ENCODE measurements at places on chromosomes 5 and 9.

GRCh38 chr9:14271093-14271673 is 42.8 kb downstream of the NFIB start:
- peak; percentile 70 for DNase-seq

DNA sequence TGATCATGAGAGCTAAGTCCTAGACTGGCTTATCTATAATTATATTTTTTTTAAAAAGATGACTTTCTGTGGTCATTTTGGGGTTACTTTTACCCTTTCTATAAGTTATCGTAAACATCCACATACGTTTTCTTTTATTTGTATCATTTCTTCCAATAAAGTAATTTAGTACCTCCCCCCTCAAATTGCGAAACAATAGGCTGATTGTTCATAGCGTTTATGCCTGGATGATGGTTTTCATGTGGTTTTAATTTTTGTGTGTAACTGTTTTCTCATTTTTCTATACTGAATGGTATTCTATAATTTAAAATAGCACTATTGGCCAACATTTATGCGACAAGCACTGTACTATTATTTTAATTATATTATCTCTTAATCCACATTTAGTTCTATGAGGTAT is 44.5 kb downstream of the SMC5 start:
- DNase-seq = no peak

DNA sequence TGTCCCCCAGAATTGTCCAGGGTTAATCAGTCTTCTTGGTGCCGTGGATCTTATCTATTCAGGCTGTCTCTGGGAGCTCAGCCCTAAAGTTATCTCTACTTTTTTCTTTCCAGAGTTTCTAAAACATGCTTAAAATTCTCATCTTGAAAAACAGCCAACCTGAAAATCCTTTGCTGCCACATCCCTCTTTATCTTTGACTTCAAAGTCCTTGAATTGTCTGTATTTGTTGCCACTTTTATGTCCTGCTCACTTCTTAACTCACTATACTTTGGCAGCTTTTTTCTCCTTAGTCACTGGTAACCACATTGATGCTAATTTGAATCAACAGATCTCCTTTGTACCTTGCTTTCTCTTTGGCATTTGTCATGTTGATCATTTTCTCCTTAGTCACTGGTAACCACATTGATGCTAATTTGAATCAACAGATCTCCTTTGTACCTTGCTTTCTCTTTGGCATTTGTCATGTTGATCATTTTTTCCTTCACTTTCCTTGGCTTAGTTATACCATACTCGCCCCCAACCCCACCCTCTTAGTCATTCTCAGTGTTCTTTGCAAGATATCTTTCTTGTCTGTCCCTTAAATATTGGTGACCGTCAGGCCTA is 8.5 kb downstream of the DMXL1 start:
- no peak for DNase-seq

GRCh38 chr5:112616812-112617547 is 120.7 kb upstream of the APC start:
- peak; percentile 60 for DNase-seq

DNA sequence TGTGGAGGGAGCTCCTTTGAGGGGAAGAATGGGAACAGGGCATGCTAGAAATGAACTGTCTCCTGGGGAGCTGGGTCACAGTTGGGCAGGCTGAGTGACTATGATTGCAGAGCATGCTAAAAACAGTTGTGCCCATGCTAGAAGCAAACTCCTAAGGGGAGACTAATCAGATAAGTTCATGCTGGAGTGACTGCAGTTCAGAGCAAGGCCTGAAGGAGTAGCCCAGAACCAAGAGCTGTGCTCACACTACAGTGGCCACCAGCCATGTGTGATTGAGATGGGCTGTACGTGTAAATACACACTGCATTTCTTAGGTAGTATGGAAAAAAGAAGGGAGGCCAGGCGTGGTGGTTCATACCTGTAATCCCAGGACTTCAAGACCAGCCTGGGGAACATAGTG is 10.3 kb upstream of the AK1 start:
- DNase-seq = no peak

GRCh38 chr9:69976152-69976551 is 67.5 kb upstream of the MAMDC2 start:
- DNase-seq = no peak

- DNase-seq = no peak
These were observed 219.9 kb downstream of the PRDM9 start for GRCh38 chr5:23727271-23727670.

- no peak for DNase-seq
These were observed 28.4 kb upstream of the HK3 start for GRCh38 chr5:176927562-176927961.

- no peak for DNase-seq
These were observed 206.3 kb downstream of the CACNA1B start for GRCh38 chr9:138083873-138084272.

- no peak for DNase-seq
These were observed 52.1 kb upstream of the TYRP1 start for GRCh38 chr9:12640866-12641636.

GRCh38 chr9:104256031-104256695 is 162.1 kb downstream of the SMC2 start:
- no peak for DNase-seq

DNA sequence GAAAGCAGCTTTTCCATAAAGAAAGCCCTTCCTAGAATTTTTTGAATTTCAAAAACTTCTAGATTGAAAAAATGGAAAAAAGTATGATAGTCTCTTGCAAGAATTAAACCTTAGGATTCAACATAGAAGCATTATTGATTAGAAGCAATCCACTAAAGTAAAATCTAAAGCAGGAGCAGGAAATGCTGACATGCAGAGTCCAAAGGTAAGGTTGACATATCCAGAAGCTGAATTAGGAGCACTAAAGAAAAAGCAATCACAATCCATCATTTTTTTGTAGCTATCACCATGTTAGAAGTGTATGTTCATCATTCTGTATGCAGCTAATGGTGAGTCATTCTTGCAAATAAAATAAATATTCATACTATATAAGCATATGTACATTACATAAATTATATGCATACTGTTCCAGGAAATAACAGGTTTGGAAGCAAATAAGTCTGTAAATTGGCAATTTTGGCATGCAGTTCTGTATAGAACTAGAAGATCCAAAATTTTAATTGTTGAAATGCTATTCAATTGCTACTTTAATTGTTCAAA is 39.4 kb upstream of the RNF180 start:
- no peak for DNase-seq

DNA sequence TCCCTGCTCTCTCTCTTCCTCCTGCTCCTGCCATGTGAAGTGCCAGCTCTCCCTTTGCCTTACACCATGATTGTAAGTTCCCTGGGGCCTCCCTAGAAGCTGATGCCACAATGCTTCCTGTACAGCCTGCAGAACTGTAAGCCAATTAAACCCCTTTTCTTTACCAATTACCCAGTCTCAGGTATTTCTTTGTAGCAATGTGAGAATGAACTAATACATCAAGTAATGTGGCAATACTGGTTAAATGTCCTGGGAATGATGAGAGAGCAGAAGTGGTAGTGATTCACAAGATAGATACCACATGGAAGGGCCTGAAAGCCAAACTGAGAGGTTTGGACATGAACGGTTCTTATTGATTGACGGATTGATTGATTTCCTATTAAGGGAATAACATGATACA is 62.6 kb upstream of the IL12B start:
- no peak for DNase-seq

- no peak for DNase-seq
These were observed 3.1 kb downstream of the LHX3 start for GRCh38 chr9:136201609-136202453.

DNA sequence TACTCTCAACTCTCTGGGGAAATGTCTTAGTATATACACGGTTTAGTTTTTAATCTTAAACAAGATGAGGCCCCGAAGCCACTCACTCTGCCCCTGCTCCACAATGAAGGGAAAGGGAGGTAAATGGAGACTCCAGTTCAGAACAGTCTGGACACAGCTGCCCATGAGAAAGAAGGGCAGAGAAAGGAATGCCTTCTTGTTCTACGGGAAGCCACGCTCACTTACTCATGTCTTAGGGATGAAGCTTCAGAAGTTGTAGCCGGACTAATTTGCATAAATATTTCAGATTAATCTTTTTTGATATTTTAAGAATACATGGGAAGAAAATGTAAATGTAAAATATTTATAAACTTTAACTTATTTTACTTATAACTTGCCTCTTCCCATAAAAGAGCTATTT is 94.0 kb downstream of the COL23A1 start:
- DNase-seq = no peak

- DNase-seq = no peak
These were observed 456 bp downstream of the ZNF79 start for GRCh38 chr9:127424676-127424999.

GRCh38 chr5:146716636-146717035 is 161.9 kb downstream of the PPP2R2B start:
- DNase-seq = no peak

GRCh38 chr5:34750206-34750605 is 88.8 kb upstream of the TTC23L start:
- DNase-seq = no peak

DNA sequence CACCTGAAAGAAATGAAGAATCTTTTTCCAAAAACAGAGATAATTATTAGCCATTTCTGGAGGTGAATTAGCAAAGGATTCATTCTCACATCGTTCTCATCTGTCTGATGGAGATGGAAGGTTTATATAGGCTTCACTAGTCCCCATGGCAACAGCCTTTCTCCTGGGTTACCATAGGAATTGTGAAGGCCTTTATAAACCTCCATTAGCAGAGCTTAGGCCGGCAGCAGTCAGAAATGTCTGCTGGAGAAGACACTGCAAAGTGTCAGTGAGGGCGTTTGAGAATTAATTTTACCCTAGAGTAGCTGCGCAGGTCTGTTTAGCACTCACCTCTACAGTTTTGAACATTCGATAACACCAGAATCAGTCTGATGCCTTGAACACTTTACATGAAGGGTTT is 290.4 kb upstream of the NR4A3 start:
- DNase-seq = no peak

DNA sequence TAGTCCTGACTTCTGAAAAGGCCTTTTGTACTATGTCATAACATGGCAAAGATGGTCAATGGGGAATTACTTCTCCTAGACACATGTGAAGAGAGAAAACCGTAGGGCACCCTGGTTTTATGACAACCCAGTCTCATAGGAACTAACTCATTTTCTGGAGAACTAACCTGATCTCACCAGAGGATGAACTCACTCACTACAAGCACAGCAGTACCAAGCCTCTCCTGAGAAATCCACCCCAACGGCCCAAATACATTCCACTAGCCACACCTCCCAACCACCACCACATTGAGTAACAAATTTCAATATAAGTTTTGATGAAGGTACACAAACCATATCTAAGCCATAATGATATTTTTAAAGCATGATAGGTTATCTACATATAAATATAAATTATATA is 909.3 kb upstream of the CDH10 start:
- DNase-seq = no peak

DNA sequence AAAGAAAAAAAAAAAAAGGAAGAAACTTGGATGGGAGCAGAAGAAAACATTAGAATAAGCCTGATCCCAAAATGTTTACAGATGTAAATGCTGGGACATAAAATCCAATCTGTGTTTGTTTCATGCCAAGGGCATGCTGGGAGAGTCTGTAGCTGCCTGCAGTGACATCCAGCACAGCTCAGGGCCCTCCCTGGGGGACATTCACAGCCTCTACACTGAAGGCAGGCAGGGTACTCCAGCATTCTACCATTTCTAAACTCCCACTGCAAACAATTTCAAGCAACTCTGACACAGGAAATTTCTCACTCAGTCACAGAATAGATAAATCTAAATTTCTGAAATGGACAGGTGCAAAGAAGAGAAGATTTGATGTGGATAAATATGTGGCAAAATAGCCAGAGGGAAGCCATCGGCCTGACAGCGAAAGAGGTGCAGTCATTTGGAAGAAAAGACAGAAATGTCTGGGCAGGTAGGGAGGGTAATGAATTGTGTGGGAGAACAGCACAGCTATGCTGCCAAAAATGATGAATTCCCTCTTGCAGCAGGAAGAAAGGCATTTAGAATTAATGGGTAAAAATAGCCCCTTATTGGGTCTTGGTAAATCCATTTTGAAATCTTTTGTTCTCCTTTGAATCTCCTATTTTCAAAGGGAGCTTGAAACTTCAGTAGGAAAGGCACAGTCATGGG is 199.4 kb downstream of the MED10 start:
- DNase-seq = no peak

GRCh38 chr5:132220491-132220890 is 7.2 kb downstream of the P4HA2 start:
- DNase-seq = no peak

GRCh38 chr5:66812291-66812690 is 216.1 kb downstream of the MAST4 start:
- no peak for DNase-seq

- DNase-seq = peak; percentile 52
These were observed 66.4 kb upstream of the FER start for GRCh38 chr5:108681079-108681921.

- DNase-seq = no peak
These were observed 59.4 kb upstream of the ICE1 start for GRCh38 chr5:5363045-5363444.

DNA sequence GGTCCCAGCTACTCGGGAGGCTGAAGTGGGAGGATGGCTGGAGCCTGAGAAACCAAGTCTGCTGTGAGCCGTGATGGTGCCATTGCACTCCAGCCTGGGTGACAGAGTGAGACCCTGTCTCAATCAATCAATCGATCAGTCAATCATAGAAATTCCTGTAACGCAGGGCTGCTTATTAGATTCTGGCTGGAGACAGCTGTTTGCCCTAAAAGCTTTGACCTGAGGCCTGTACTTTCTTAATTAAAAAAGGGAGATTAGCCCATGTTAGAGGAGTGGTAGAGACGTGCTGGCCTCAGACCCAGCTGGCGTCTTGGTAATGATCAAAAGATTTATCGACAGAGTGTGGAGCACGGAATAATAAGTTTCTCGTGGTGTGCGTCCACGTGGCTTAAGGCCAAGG is 40.5 kb upstream of the HMCN2 start:
- no peak for DNase-seq

DNA sequence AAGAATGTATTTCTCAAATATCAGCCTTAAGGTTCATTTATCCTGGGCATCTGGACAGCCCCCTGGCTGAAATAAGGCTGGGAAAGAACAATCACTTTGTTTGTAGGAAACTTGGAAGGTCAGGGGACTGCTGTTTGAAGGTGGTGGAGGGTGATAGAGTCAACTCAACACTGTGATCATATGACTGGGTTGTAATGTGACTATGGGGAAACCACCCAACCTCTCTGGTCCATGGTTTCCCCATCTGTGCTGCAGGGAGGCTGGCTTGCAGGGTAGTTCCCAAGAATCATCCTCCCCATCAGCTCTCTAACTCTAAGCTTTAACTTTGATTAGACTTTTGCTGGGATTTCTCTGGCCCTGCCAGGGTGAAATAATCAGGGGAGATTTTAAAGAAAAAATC is 10.0 kb downstream of the INSYN2B start:
- DNase-seq = no peak

All from NCI-H1694 treated with DMSO at 0.1 percent for 48 hours (cell line).